Activated CD8-positive, alpha-beta memory T cell treated with anti-CD3 and anti-CD28 coated beads, Interleukin-2, amount 50 U/mL, for 48 hours (primary cell): ENCODE measurements at places on chromosomes 7 and 10.

- no peak for DNase-seq
These were observed 132.8 kb upstream of the DNAJB12 start for GRCh38 chr10:72487521-72487920.

GRCh38 chr7:104960741-104961448 is 53.1 kb upstream of the KMT2E start:
- no peak for DNase-seq

GRCh38 chr10:19570991-19571390 is 245.2 kb upstream of the PLXDC2 start:
- DNase-seq, result no peak

- no peak for DNase-seq
These were observed 35.5 kb downstream of the FRMPD2 start for GRCh38 chr10:48238826-48239520.

- no peak for DNase-seq
These were observed 26.2 kb upstream of the RASGEF1A start for GRCh38 chr10:43292755-43293676.

DNA sequence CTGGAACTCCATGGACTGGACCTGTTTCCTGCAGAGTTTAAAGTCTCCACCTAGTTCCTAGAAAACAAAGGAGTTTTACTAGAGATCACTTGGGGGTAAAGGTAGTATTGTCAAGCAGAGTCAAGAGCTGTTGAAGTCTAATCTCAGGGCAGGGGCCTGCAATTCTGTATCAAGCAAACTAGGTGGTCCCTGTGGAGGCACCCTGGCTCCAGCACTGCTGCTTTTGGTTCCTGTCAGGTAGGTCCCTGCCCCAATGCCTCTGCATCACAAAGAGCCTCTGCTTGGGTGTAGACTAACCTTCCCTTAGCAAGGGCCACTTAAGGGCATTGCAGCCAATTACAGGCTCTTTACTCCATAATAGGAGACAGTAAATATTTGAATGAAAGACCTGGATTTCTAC is 22.5 kb downstream of the ZSCAN25 start:
- no peak for DNase-seq

GRCh38 chr10:51227897-51228713 is 153.8 kb downstream of the PRKG1 start:
- DNase-seq, result no peak

- DNase-seq, result no peak
These were observed 188.6 kb downstream of the RPS24 start for GRCh38 chr10:78222096-78222790.

- DNase-seq, result no peak
These were observed 592.2 kb downstream of the SDK1 start for GRCh38 chr7:3893151-3893788.

- no peak for DNase-seq
These were observed 7.4 kb upstream of the DNAJB6 start for GRCh38 chr7:157329447-157329846.

DNA sequence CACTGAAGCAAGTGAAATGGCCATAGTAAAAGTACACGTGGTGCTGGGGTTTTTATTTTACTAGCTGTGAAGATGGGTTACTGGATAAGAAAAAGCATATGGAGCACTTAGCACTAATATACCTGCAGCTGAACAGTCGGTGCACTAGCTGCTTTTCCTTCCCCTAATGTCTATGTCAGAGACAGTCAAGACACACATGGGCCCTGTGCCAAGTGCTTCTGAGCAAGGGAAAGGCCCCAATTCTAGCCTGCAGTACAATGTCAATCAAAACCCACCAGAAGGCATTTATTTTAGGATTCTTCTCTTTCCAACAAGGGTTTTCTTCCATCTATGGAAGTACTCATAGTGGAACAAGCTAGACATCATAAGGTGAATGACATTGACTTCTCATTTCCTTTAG is 716.7 kb downstream of the CCSER2 start:
- DNase-seq, result no peak

DNA sequence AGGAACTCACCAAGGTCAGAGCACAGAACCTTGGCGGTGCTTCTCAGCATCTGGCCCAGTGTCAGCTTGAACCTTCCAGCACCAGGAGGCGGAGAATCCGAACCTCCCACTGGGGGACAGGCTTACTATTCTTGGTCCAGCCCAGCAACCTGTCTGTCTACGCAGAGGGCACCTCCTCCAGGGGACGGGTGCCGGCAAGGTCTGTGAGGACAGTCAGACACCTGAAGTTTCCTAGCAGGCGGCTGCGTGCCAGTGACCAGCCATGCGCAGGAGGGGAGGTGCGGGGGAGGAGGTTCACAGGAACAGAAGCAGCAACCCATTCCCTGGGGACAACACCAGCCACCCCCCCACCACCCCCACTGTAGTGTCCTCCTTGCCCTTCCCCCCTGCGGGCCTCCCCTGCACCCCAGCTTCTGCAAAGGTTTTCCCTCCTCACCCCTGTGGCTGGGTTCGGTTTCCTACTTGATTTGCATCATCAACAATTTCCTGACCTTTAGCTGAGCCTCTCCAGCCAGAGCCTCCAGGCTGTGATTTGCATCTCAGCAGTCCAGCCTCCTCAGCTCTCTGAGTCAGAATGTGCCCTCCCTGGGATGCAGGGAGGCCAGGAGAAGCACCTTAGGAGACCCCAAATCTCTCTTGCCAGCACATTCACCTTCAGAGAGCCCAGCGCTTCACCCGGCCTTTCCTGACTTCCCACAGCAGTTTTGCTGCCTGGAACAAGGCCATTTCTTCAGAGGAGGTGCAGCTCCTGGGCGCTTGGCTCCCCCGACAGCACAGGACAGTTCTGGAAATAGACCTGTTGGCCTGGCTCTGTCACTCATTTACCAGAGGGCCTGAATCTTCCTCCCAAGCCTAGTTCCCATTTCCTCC is 107.5 kb upstream of the NPS start:
- no peak for DNase-seq
